ENCODE measurements at places on chromosomes 4 and X.

DNA sequence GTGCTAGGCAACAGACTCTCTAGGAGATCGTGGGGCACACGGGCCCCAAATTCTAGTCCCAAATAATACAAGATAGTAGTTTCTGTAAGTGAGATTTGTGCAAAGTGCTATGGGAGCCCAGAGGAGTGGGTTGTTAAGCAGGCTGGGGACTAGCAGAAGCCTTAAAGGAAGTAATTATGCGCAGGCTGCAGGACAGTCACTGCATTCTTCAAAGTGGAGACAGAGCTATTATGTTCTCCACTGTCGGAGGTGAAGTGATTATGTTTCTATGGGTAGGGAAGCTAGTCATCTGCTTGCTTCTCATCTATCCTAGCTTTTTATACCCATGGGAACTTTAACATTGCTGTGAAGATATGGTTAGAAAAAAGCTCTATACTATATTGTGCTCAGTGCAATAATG lies 154.2 kb downstream of the CPE start:
- no peak for DNase-seq

DNA sequence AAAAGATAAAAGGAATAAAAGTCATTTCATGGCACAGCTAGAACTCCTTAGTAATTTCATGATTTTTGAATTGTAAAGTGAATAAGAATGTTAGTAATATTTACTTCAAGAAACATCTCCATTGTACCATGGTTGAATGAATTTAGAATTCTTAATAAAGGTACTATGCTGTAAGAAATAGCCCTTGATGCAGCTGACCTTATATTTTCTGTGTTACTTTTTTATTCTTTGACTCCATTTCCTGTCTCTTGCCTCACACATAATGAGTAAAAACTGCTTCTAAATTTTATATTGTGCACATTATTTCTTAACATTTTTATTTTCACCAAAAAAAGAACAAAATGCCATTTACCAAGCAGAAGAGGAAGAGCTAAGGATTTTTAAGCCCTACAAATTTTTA lies 81.9 kb upstream of the PDHA2 start:
- DNase-seq, result no peak

GRCh38 chr4:61175495-61175894 lies 24.6 kb upstream of the ADGRL3 start:
- DNase-seq, result no peak

GRCh38 chr4:28259951-28260350 lies 1399.3 kb downstream of the STIM2 start:
- no peak for DNase-seq

DNA sequence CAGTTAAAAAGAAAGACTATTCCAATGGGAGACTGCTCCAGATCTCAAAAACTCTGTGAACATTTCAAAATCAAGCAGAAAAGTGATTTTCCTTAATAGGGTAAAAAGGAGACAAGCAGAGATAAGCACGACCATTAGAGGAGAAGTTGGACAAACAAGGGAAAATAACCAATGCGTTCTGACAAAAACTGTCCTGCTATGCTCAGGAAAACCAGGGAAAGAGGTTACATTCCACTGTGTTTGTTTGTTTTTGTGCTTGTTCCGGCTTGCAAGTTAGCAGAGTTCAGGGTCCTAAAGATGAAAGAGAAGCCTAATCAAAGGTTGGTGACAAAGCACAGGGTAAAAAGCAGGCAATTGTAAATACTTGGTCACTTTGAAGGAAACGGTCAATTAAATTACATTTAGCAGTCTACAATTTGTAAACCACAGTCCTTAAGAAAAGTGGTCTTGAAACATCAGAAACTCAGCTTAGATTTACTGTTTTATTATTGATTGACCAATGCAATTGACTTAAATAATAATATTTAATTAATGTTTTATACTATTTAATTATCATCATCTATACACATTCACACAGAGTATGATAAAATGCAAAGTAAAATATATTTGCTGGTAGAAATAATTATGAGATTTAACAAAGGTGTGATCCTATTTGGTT lies 186.2 kb upstream of the CPXCR1 start:
- no peak for DNase-seq

GRCh38 chrX:97705936-97706335 lies 822.2 kb downstream of the RPA4 start:
- no peak for DNase-seq

DNA sequence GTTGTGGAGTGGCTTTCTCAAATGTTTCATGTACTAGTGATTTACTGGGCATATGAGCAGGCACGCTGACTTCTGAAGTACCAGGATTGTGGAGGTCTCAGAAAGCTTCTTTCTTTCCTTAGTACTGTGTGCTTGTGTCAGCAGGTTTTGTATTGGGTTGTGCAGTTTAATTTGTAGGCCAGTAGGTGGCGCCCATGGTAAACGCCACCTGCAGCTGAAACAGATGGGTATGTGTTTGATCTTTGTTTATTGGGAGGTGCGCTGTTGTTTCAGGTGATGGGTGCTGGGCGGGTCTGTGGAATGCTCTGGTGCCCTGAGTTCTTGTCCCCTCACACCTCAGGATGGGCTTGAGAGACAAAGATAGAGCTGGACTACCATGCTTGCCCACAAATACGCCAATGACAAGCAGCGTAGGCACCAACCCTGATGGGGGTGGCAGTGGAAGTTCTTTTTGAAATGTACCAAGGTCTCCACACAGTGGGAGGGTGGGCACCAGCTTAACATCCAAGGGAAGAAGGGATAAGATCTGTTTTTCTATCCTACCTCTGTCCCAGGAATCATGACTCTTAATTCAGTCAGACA lies 141.5 kb downstream of the RPS6KA6 start:
- no peak for DNase-seq

GRCh38 chr4:40337051-40337450 lies 1.9 kb downstream of the CHRNA9 start:
- DNase-seq, result no peak

GRCh38 chr4:10006601-10007435 lies 14.5 kb downstream of the SLC2A9 start:
- DNase-seq, result no peak

DNA sequence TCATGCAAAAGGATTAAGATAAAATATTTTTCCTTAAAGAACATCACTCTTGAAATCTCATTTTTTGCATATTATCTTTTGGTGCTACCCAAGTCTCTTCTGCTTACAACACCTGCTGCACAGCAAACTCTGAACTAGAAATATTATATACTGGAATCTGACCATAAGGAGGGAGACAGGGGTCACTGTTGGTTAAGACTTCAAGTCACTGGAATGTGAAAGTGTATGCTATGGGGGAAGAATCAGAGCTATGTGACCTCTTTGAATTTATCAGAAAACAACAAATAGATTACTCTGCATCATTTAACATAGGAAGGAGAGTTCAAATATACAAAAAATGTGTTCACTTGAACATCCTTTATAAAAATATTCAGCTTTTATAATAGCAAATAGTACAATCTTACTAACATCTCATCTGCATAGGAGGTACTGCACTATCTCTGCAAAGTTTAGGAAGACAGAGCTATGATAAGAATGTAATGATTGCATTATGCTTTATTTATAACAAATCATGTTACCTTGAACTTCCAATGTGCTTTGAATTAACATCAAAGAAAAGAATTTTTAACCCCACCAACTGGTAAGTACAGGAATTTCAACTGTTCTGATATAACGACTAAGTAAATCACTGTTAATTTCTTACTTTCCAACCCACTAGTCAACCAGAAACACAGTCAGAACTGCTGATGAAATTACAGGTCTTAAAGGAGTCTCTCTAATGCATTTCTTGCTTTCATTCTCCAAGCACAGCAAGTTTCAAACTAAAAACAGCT lies 69.8 kb downstream of the ZNF827 start:
- no peak for DNase-seq

DNA sequence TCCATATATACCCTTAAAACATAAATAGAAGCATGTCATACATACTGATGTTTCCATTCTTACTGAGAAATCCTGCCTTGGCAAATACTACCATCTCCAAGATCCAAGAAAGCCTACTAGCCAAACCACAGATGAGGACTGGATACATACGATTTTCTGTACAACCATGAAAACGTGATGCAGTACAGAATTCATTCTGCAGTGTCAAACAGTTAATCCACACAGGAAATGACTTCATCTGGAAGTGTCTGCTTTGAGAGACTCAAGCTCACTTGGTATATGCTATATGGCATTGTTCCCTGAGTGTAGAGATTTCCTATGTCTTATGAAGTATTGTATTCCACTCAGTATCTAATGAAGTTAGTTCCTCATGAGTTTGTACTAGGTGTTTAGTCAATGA lies 94.3 kb downstream of the CT47B1 start:
- no peak for DNase-seq

GRCh38 chr4:174222266-174222872 lies 61.1 kb downstream of the FBXO8 start:
- DNase-seq, result no peak

- DNase-seq, result no peak
Observed at GRCh38 chr4:170049766-170050165, 23.6 kb upstream of the MFAP3L start.

- DNase-seq, result no peak
Observed at GRCh38 chr4:14650127-14650526, 352.2 kb upstream of the CPEB2 start.

DNA sequence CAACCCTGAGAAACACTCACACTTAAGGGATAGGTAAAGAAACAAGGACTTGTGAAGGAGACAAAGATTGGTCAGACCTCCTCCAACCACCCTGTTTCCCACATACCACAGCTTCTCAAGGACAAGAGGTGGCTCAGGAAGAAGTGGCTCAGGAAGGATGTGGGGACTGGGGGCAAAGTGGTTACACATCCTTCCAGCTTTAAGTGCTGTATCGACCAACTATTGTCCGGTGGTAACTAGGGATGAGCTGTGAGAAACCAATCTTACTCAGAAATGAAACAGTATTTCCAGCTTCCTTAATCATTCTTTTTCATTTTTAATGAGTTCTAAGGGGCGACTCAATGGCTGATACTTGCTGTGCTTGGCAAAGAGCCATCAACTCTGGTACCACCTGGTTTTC lies 8.5 kb upstream of the LHFPL1 start:
- no peak for DNase-seq

DNA sequence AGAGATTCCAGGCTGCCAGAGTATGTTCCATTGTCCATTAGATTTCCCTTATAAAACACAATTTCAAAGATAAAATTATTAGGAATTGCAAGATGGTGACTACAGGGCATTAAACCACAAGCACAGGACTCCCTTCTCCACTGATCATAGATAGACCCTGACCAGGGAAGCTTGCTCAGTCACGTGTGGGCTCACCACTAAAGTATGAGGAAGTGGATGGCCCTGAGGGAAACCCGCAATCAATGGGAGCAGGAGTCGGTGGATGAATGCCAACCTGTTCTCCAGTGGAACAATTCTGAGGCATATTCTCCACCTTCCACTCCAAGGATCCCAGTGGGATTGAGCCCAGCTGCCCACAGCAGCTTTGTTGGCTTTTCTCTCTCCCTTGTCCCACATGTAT lies 515.7 kb downstream of the BCOR start:
- DNase-seq, result no peak

DNA sequence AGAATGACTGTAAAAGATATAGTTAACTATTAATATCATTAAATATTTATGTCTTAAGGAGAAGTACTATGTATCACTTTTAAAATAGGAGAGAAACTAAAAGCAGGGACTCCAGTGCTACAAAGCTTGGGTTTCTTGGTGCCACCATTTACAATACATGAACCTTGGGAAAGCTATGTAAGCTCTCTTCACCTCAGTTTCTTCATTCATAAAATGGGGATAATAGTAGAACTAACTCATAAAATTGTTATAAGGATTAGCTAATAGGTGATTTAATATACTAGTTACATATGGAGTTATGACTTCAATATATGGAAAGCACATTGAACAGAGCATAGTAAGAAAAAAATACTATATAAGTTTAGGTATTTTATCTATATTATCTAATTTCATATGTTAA lies 23.7 kb downstream of the EPGN start:
- no peak for DNase-seq

- DNase-seq, result no peak
Observed at GRCh38 chrX:114178126-114178525, 405.8 kb upstream of the HTR2C start.

- DNase-seq, result peak; percentile 10
Observed at GRCh38 chr4:139530833-139531427, 25.1 kb downstream of the SETD7 start.

DNA sequence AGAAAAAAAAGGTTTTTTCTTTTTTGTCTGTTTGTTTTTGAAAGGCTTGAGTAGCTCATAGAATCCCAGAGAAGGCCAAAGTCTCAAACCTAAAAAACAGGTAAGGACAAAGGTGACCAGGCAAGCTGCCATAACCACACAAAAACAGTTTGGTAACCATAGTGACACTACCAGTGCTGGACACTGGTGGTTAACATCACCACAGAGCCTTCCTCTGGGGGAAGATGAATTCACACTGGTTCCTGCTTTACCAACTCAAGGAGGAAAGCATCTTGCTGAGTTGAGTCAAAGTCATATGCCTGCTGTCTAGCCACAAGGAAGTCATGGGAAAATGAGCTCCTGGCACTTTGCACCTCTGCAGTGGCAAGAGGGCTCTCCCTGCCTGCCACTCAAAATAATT lies 32.5 kb downstream of the IDS start:
- DNase-seq, result no peak
